ENCODE measurements at places on chromosomes 2 and 18.

DNA sequence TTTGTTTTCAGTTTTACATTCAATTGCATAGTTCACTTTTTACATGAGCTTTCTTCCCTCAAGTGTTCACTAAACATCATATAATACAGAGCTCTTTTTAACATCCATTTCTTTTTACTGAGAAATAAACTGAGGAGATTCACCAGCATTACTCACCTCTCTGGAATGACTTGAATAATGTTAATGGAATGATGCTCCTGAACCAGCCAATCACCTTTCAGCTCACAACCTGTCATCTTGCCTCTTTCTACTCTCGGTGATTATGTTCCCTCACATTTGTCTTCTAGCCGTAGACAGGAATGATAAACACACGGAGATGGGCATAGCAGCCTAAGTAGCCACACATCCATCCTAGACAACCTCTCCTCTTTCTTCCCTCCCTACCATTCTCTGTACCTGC is 301.7 kb downstream of the PAX3 start:
- DNase-seq, result no peak

- no peak for DNase-seq
These were observed 34.9 kb upstream of the CTDP1 start for GRCh38 chr18:79644666-79645057.

DNA sequence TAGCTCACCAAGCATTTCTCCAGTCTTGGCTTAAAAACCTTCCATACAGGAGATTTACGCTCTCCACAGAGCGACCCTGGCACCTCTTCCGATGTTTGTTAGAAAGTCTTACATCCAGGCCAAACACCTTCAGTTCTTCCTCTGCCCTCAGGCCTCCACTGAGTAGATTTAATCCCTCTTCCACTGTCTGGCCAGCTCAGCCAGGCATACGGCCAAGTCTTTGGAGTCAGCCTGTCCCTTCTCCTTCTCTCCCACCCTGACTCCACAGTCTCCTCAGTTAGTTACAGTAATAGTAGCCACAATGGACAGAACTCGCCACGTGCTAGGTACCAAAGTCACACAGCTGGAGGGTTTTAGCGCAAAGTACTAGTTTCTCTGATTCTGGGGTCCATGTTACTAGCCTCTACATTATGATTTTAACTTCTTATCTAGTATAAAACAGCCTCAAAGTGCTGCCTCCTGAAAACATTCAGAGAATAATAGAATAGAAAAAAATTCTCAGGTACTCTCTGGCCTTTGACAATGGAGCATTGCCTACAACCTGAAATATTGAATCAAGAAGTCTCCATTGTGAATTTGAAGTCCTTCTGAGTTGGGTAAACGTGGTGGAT is 39.5 kb downstream of the THNSL2 start:
- DNase-seq, result no peak

GRCh38 chr18:63801343-63801742 is 26.1 kb downstream of the SERPINB7 start:
- DNase-seq, result no peak

DNA sequence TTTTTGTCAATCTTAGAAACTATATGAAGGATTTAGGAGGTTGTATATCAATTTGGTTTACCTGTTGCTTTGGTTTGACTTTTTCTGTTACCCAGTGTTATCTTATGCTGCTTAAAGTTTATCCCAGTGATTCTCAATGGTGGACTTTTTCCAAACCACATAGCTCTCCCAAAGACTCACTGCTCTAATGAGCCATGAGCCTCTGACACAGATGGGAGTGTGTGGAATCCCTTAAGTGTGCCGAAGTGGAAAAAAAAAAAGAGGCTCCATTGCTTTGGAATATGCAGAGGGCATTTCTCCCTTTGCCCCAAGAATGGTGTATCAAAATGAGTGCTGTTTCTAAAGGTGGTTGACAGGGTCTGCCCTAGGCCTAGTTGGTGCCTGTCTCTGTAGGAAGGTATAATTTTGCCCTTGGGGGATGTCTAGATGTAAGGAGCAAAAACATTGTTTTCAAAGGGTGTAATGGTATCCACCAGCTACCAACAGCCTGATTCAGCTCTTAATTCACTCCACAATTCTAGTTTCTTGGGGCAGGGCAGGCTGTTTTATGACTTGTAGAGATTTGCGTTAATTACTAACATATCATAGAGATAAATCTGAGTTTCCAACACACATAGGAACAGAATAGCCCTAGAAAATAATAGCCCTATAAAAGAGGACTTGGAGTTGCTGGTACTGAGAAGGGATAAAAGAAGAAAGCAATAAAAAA is 64.3 kb upstream of the CYP26B1 start:
- no peak for DNase-seq

- DNase-seq, result no peak
These were observed 112.4 kb upstream of the SLC66A3 start for GRCh38 chr2:11042841-11043240.

DNA sequence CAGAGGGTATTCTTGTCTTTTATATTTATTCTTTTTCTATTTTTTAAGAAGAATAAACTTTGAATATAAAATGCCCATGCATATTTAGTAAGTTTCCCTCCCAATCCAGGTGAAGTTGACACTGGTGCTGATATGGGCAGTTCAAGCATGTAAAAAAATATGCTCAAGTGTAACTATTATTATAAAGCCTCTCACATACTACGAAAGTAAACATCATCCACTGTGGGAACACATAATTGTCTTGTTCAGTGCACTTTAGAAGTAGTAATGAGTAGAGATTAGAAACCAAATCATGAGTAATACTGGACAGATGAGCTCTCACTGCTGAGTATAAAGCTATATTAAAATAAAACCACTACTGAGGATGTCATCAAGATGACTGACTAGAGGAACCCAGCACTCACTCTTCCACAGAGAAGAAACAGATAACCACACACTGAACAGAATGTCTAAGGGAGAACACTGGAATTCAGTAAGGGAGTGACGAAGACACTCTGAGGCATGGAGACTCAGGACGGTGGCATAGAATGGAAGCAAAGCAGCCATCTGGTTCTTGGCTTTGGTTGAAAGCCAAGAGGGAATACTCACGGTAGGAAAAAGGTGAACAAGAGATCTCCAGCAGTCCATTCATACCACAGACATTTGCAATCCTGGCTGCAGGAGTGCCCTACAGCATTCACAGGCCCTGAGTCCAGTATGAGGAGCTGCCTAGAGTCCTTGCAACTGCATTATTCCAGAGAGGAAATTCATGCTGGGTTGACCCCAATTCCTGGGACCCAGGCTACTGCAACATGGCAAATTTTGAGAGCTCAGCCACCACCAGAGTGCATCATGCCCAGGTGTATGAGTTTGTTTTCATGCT is 9.5 kb upstream of the FAM110C start:
- DNase-seq, result no peak

- DNase-seq, result no peak
These were observed 74.6 kb downstream of the SLC4A3 start for GRCh38 chr2:219701847-219702634.

DNA sequence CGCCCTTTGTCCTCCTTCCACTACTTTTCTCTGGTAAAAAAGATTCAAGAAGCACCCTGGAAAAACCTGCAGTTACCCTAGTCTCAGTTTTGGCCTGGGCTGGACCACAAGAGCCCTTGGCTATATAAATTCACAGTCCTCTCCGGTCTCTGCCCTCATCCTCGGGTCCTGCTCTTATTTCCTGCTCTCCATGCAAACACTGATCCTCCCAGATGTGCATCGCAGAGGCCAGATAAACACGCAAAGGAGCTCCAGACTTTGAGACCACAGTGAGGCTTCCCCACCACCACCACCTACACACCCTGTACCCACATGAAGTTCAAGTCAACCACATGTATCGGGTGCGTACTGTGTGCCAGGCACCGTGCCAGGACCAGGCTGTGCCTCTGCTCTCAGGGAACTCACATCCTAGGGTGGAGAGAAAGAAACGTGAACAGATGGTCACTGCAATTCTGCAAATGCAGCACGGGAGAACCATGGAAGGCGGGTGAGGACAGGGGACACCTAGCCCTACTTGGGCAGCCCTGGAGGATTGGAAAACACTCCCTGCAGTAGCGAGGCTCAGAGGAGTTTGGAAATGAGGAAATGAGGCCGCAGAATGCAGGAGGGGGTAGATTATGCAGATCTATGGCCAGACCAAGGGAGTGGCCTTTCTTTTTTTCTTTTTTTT is 7.4 kb downstream of the CTDSP1 start:
- DNase-seq, result peak; percentile 57

DNA sequence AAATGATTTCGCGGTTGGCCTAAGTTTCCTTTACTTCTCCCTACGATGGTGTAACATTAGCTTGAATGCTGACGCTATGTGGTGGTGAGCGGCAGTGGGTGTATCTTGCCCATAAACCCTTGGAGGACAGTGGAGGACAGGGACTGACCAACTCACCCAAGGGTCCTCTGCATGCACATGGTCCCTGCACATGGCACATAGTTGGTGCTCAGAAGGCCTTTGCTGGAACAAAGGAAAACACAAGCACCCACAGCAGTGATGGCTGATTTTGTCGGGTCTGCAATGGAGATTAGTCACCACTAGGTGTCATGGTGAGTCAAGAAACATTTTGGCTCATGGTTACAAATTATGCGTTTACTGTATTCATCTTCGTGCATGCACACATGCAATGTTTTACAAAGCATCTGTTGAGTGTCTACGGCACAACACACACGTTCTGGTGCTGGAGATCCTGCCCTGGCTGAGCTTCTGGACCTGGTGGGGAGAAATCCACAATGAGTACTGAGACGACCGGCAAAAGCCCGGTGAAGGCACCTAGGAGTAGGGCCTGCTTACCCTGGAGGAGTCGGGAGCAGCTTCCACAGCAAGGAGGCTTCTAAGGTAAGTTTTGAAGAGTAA is 44.0 kb downstream of the PDCL3 start:
- no peak for DNase-seq

DNA sequence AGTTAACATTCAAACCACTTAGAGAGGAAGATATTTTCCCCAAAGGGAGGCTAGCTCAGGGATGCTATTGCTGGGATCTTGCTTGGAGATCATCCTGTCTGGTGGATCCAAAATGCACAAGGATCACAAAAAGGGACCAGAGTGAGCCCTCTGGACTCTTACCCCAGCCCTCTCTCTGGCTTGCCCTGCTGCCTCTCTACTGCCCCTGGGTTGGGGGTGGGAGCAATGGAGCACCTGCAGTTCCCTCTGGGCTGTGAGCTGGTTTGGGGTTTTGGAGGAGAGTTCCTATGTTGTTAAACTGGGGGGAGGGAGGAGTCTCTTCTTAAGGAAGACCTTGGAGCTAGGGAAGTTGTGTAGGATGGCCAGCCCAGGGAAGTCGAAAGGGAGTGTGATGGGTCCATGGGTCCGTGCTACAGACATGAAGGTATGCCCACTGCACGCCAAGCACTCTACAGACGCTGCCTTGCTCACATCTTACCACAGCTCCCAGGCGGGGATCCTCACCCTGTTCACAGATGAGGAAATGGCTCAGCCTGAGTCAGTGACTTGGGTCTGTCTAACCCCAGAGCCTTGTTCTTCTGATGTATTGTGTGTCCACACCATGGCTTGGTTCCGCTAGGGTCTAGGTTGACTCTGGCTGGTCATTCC is 3.8 kb downstream of the LBH start:
- no peak for DNase-seq
